Activated T-helper 1 cell treated with anti-CD3 and anti-CD28 coated beads, Interleukin-12 subunit alpha, Interleukin-12 subunit beta, Interleukin-2, Interleukin-4 antibody, amounts not matched to agents 30 ng/mL and 10 ng/mL and 1 ng/mL, durations not matched to agents 14 hours and 24 hours and 36 hours (primary cell): ENCODE measurements at places on chromosomes 3 and 15.

GRCh38 chr3:52225452-52226228 is at the start of gene TLR9:
TSS of gene TLR9 (minus strand) at chr3:52225645. CDS start at chr3:52225529, 116 bp downstream.
- H3K27ac ChIP-seq, result peak within 1 kb of the TSS; percentile 85
- H3K36me3 ChIP-seq, result peaks cover 11% of the 10 kb centered on the region
- no peaks in the 10 kb centered on the region for H3K27me3 ChIP-seq
- H3K4me3 ChIP-seq, result peak within 1 kb of the TSS; percentile 3
- no peak for DNase-seq
- H3K4me1 ChIP-seq, result peaks cover 59% of the 10 kb centered on the region

- H3K4me1 ChIP-seq, result no peaks in the 10 kb centered on the region
- H3K36me3 ChIP-seq, result no peaks in the 10 kb centered on the region
- H3K27ac ChIP-seq, result no peak overlapping the region
- H3K27me3 ChIP-seq, result peaks cover 7% of the 10 kb centered on the region
- H3K4me3 ChIP-seq, result no peak overlapping the region
These were observed 154.1 kb downstream of the ADAMTS17 start for GRCh38 chr15:100187677-100188076.

DNA sequence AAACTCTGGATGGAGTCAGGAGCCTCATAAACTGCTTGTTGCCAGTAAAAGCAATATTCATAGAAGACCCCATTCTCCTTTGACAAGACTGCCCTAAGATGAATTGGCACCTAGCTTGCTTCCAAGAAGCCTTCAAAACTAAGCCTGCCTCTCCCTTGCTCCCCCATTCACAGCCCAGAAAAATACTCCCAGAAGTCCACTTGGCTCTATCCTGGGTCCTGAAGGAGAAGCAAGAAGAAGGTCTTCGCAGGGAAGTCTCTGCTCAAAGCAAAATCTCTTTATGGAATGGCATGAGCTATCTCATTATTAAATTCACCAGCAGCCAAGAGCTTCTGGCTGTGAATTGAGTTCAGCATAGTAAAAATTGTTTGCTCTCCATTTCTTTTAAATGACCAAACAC is 230.2 kb upstream of the ARRDC4 start:
- no peak overlapping the region for H3K4me3 ChIP-seq
- no peak overlapping the region for H3K27ac ChIP-seq
- no peaks in the 10 kb centered on the region for H3K27me3 ChIP-seq
- no peaks in the 10 kb centered on the region for H3K36me3 ChIP-seq

- peaks cover 7% of the 10 kb centered on the region for H3K27me3 ChIP-seq
- H3K4me1 ChIP-seq, result no peaks in the 10 kb centered on the region
- DNase-seq, result no peak
- H3K36me3 ChIP-seq, result no peaks in the 10 kb centered on the region
These were observed 16.4 kb upstream of the BOC start for GRCh38 chr3:113194823-113195401.

GRCh38 chr15:73792415-73792814 is 39.3 kb upstream of the INSYN1 start:
- no peaks in the 10 kb centered on the region for H3K4me1 ChIP-seq
- H3K27ac ChIP-seq, result no peak overlapping the region
- no peaks in the 10 kb centered on the region for H3K36me3 ChIP-seq
- DNase-seq, result no peak
- H3K27me3 ChIP-seq, result no peaks in the 10 kb centered on the region
- no peak overlapping the region for H3K4me3 ChIP-seq

GRCh38 chr3:53729159-53729558 is 117.1 kb downstream of the CHDH start:
- peaks cover 29% of the 10 kb centered on the region for H3K27me3 ChIP-seq
- DNase-seq, result no peak
- H3K4me3 ChIP-seq, result no peak overlapping the region
- no peak overlapping the region for H3K27ac ChIP-seq

GRCh38 chr3:116299646-116300081 is 145.6 kb downstream of the LSAMP start:
- no peak overlapping the region for H3K27ac ChIP-seq
- H3K4me1 ChIP-seq, result no peaks in the 10 kb centered on the region
- no peak overlapping the region for H3K4me3 ChIP-seq
- H3K27me3 ChIP-seq, result no peaks in the 10 kb centered on the region
- H3K36me3 ChIP-seq, result no peaks in the 10 kb centered on the region

DNA sequence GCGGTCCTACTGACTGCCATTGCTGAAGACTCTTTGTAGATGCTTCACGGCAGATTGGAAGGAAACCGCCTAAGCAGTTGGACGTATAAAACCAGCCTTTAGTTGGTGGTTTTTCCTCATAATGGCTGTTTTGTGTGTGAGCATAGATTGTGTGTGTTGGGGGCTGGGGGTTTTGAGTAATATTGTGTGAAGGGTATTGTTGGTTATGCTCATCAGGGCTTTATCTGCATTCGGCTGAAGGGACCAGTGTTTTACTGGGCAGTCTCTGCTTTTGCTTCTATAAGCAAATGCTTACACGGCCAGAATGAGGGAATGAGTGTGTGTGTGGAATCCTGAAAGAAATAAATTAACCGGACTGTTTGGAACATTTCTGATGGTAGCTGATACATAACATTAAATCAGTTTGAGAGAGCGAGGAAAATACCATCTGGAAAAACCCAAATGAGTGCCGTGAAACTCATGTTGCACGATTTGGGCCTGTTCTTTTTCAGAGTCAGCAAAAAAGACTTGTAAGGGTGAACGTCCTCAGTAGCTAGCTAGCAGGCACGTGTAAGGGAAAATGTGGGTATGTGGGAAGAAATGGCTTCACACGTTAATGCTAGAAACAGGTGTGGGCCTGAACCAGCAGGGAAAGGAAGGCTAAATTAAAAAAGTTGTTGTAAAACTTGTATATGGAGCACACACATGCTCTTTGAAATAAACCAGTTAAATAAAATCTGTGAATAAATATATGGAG is 1.9 kb downstream of the MITF start:
- no peaks in the 10 kb centered on the region for H3K36me3 ChIP-seq
- H3K4me1 ChIP-seq, result peaks cover 9% of the 10 kb centered on the region
- no peak for DNase-seq
- H3K27me3 ChIP-seq, result peaks cover 42% of the 10 kb centered on the region
- peak overlapping the region; percentile 55 for H3K4me3 ChIP-seq

DNA sequence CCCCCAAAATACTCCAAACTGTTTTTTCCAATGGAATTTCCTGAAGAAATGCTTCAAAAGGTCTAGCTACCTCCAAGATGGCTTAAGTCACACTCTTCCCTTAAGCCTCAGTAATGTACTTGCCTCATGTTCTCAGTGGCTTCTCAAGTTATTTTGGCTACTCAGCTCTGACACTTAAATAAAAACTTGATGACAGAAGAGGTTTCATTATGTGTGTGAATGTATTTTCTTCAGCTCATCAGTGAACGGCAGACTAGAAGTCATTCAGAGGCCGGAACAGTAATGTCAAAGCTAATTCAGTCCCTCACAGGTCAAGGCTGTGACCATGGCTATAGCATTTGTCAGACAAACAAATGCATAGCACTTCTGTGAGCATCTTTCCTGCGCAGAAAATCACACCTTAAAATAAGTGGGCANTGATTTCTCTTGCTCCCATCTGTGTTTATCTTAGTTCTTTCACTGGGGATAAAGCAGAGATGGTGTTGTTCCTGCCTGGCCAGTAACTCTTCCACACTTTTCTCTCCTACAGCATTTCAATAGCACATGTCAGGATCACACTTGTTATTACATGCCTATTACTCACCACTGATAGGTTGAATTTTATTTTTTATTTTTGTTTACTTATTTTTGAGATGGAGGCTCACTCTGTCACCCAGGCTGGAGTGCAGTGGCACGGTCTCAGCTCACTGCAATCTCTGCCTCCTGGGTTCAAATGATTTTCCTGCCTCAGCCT is 68.5 kb upstream of the PLCL2 start:
- H3K36me3 ChIP-seq, result no peaks in the 10 kb centered on the region
- no peak overlapping the region for H3K4me3 ChIP-seq
- no peak for DNase-seq
- peaks cover 16% of the 10 kb centered on the region for H3K27me3 ChIP-seq
- no peak overlapping the region for H3K27ac ChIP-seq
- H3K4me1 ChIP-seq, result peaks cover 7% of the 10 kb centered on the region

- peaks cover 6% of the 10 kb centered on the region for H3K36me3 ChIP-seq
- H3K4me1 ChIP-seq, result peaks cover 35% of the 10 kb centered on the region
- H3K4me3 ChIP-seq, result peak overlapping the region; percentile 75
- H3K27ac ChIP-seq, result no peak overlapping the region
- H3K27me3 ChIP-seq, result peaks cover 16% of the 10 kb centered on the region
These were observed 808 bp downstream of the ARRDC4 start for GRCh38 chr15:97961067-97961954.

GRCh38 chr15:73678498-73678897 is 5.7 kb upstream of the CD276 start:
- no peak overlapping the region for H3K27ac ChIP-seq
- H3K4me1 ChIP-seq, result peaks cover 45% of the 10 kb centered on the region
- no peaks in the 10 kb centered on the region for H3K36me3 ChIP-seq
- no peak overlapping the region for H3K4me3 ChIP-seq

- no peaks in the 10 kb centered on the region for H3K36me3 ChIP-seq
- no peak for DNase-seq
- H3K27me3 ChIP-seq, result peaks cover 70% of the 10 kb centered on the region
- no peak overlapping the region for H3K27ac ChIP-seq
- H3K4me3 ChIP-seq, result no peak overlapping the region
These were observed 2.3 kb downstream of the TPM1 start for GRCh38 chr15:63044645-63045464.

DNA sequence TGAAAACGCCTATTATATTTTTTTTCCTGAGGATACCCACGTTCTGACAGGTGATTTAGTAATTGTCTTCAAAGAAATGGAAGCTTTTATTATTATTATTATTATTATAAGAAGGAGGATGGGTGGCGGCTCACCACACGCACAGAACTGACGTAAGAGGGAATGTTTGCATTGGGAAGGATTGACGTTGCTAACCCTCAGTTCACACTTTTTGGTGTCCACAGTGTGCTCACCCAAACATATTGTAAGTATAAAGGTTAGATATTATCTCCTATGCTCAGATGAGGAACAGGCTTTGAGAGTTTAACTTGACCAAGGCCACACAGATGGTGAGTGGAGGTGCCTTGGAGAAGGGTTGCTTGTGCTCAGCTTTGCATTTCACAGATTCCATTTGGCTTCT is 533.5 kb upstream of the TBL1XR1 start:
- no peaks in the 10 kb centered on the region for H3K27me3 ChIP-seq
- H3K27ac ChIP-seq, result no peak overlapping the region
- peaks cover 1% of the 10 kb centered on the region for H3K36me3 ChIP-seq
- no peak overlapping the region for H3K4me3 ChIP-seq
- H3K4me1 ChIP-seq, result no peaks in the 10 kb centered on the region
- no peak for DNase-seq

- no peaks in the 10 kb centered on the region for H3K4me1 ChIP-seq
- H3K36me3 ChIP-seq, result peaks cover 27% of the 10 kb centered on the region
- no peak for DNase-seq
- H3K27me3 ChIP-seq, result no peaks in the 10 kb centered on the region
These were observed 20.9 kb downstream of the UQCC5 start for GRCh38 chr3:52557011-52557960.

DNA sequence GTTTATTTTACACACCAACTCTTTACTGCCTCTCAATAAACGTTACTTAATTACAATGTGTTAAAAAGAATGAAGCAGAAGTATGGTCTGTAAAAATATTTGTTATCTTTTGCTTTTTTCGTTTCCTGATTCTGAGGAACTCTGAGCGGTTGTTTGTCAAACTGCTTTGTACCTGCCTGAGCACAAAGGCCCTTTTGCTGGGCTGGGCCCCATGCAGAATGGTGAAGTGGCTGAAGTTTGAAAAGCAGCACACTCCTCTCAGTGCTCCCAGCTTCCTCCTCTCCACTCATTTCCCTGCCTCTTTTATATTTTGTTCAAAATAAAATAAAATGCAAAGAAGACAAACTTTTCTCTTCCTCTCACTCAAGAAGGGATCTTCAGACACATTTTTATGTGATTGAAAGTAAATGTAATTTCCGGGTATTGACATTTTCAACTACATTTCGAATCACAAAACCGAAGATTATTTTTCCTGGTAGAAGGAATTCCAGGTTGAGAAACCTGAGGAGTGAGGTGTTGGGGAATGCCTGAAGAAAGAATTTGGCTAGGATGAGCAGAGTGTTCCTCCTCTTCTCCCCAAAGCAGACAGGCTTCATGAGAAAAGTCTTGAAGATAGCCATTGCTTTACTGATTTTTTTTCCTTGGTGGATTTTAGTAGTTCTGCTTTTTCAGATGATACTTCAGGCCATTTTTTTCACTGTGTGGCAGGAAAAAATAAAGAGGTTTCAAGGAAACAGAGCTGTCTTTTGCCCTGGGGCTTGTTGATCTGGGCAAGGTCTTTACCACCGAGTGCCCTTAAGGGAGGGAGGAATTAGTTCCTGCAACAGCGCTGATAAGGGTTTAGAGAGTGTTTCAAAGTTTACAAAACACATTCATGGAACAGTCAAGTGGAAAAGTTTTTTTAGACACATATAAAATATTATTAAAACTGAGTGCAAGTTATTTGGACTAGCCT is 229.8 kb downstream of the NFKBIZ start:
- peaks cover 42% of the 10 kb centered on the region for H3K4me1 ChIP-seq
- peaks cover 11% of the 10 kb centered on the region for H3K36me3 ChIP-seq
- H3K4me3 ChIP-seq, result peak overlapping the region; percentile 24
- DNase-seq, result no peak
- H3K27me3 ChIP-seq, result peaks cover 10% of the 10 kb centered on the region

- H3K4me1 ChIP-seq, result no peaks in the 10 kb centered on the region
- H3K27ac ChIP-seq, result no peak overlapping the region
- H3K36me3 ChIP-seq, result no peaks in the 10 kb centered on the region
- H3K4me3 ChIP-seq, result no peak overlapping the region
- DNase-seq, result no peak
These were observed 45.9 kb upstream of the CP start for GRCh38 chr3:149267565-149267964.

DNA sequence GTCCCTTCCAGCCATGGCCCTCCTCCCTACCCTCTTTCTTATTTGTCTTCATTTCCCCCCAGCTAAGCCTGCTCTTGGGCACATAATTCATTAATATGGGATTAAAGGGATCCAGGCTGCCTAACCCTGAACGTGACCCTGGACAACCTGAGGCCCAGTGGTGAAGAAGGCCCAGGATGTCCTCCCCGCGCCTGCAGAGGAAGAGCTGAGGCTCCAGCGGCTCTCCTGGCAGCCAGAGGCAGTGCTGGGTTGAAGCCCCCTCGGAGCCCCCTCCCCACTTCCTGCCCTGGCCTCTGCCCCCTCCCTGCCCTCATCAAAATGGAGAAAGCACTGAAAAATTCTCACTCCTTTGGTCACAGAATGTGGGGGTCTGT is 96.5 kb upstream of the ATP2B2 start:
- H3K4me3 ChIP-seq, result no peak overlapping the region
- no peak overlapping the region for H3K27ac ChIP-seq
- peaks cover 25% of the 10 kb centered on the region for H3K4me1 ChIP-seq
- no peak for DNase-seq

DNA sequence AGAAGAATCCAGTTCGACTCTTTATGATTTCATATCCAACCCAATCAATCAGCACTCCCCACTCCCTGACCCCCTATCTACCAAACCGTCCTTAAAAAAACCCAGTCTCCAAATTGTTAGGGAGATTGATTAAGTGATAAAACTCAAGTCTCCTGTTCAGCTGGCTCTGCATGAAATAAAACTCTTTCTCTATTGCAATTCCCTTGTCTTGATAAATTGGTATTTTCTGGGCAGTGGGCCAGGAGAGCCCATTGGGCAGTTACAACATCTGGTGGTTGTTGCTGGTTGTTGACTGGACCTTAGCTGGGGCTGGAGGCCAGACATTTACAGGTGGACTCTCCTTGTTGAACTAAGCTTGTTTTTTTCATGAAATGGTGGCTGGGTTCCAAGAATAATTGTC is 642.3 kb downstream of the ROBO2 start:
- H3K36me3 ChIP-seq, result no peaks in the 10 kb centered on the region
- H3K4me3 ChIP-seq, result no peak overlapping the region
- no peak overlapping the region for H3K27ac ChIP-seq
- no peak for DNase-seq
- H3K27me3 ChIP-seq, result no peaks in the 10 kb centered on the region

- H3K4me3 ChIP-seq, result no peak overlapping the region
- no peak for DNase-seq
- no peaks in the 10 kb centered on the region for H3K4me1 ChIP-seq
- H3K27me3 ChIP-seq, result peaks cover 24% of the 10 kb centered on the region
These were observed 5.1 kb downstream of the NLGN1 start for GRCh38 chr3:173402656-173403055.
